ENCODE measurements at places on chromosomes 12 and 14.

- DNase-seq: no peak
These were observed 1.3 kb upstream of the KRT72 start for GRCh38 chr12:52602552-52602951.

GRCh38 chr14:74326369-74327152 lies 21.7 kb upstream of the VRTN start:
- no peak for DNase-seq

- DNase-seq: no peak
These were observed 36.9 kb downstream of the PSEN1 start for GRCh38 chr14:73173092-73173735.

DNA sequence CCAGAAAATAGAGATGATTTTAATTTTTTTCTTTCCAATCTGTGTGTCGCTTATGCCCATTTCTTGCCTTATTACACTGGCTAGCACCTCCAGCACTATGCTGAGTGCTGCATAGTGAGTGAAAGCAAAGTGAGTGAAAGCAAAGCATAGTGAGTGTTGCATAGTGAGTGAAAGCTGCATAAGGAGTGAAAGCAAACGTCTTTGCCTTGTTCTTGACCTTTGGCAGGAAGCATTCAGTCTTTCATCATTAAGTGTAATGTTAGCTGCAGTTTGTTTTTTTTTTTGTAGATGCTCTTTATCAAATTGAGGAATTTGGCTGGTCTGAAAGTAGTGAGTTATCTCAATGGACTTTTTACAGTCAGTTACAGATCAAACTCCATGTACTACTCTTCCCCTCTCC lies 6.9 kb upstream of the CORO1C start:
- no peak for DNase-seq

GRCh38 chr14:44180975-44181374 lies 326.1 kb downstream of the FSCB start:
- DNase-seq: no peak

DNA sequence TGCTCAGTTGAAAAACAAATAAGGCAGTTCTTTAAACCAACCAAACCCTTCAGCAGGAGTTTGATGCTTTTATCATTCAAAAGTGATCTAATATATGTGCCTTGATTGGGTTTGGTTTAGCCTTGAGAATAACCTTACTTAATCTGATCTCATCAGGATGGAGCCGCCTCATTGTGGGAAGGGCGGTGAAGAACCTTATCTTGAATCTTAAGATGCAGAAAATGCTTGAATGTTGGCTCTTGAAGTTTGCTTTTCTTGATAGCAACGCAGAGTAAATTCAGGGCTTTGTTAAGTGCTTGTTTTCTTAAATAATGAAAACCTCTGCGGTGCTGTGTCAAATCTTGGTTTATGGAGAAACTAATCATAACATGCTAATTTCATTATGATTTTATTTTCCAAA lies 138.2 kb downstream of the MON2 start:
- no peak for DNase-seq
